ENCODE measurements at places on chromosomes 6 and 20. TPM values are rescaled to one million over a fixed set of nuclear protein-coding genes. Genes with fewer than 3 reads are reported as not detected.

DNA sequence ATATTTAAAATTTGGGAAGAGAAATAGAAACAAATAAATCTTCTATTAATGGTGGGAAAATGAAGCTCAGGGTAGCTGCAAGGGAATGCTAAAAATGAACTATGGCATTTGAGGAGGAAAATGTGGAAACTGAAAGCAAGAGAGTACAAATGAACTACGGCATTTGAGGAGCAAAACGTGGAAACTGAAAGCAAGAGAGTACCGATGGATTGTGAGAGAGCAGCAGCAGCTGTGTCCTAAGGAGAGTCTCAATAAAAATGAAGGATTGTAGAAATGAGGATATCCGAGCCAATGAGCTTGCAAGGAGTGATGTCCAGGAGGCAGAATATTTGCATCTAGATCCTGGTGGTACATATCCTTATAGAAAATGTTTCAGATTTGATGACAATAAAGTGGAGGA, 547.1 kb upstream of the ZNF337 start:
- no peak for DNase-seq

DNA sequence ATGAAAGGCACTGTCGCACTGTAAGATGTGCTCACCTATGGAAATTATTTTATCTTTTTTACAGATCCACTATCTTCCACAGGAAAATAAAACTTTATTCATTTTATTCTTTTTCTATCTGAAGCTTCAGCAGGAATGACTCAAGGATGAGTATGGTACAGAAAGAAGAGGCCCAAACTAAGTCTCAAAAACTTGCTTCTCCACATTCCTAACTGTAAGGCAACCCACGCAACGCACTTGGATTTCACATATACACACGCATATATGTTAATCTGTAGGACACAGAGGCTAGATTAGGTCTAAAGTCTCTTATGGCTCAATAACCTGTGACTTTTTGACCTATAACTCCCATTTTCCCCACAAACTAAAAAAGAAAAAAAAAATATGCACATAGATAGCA, 81.9 kb downstream of the RALGAPA2 start:
- no peak for DNase-seq

DNA sequence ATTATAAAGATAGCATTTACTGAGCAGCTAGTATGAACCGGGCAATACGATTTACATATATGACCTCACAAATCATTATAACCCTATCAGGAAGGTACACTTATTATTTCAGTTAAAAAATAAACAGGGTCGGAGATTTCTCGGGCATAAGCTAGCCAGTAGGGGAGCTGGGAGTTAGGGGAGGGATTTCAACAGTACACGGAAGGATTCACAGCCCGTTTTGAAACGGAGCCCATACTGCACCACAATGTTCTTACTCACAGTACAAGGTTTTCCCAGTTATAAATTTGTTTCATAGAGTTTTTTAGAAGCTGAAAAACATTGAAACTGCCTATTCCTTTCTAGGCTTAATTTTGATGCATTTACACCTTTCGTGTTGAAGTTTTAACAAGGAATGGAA, 607.1 kb downstream of the HDGFL1 start:
- no peak for DNase-seq

- DNase-seq: no peak
These were observed 44.7 kb upstream of the MICB start for GRCh38 chr6:31453259-31453658.

DNA sequence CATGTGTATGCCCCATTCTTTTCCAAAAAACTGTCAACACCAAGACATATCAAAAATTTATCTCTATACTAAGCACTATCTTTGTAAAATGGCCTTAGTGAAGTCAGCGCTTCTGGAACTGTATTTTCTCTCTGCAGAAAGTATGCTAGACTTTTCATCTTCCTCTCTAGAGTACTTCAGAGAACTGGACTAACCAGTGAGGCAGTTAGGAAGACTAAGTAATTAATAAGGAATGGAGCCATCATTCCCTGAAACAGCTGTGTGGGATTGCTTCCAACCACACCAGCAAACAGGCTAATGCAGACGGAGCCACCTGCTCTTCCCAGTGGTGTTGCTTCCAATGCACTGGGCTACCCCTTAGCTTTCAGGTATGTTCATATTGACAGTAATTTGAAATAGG, 169.1 kb upstream of the FUT9 start:
- DNase-seq: peak; percentile 2

Gene KCNK17
- 0.62 TPM for total RNA-seq

Gene SPINT3
- not detected for total RNA-seq

Gene USP49
- 4.1 TPM for total RNA-seq
